ENCODE measurements at places on chromosomes 12 and 14.

- no peak for DNase-seq
Observed at GRCh38 chr12:21337453-21337852, 2.7 kb upstream of the SLCO1A2 start.

GRCh38 chr12:48002414-48002730, 1.9 kb downstream of the COL2A1 start:
- no peak for DNase-seq

DNA sequence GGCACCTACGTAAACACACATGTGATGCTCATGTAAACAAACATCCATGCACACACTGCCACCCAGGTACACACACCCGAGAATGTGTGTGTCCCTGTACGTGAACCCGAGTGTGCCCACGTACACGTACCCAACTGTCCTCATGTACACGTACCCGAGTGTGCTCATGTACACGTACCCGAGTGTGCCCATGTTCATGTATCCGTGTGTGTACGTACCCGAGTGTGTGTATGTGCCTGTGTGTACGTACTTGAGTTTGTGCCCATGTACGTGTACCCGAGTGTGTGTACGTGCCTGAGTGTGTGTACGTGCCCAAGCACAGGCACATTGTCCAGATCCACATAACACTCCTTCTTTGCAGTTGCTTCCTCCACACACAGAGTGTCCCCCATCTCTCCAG, 45.0 kb downstream of the LRCOL1 start:
- no peak for DNase-seq

GRCh38 chr12:126608607-126609175, 1543.5 kb downstream of the AACS start:
- no peak for DNase-seq

GRCh38 chr12:117977373-117977772, 8.6 kb upstream of the KSR2 start:
- DNase-seq, result no peak

DNA sequence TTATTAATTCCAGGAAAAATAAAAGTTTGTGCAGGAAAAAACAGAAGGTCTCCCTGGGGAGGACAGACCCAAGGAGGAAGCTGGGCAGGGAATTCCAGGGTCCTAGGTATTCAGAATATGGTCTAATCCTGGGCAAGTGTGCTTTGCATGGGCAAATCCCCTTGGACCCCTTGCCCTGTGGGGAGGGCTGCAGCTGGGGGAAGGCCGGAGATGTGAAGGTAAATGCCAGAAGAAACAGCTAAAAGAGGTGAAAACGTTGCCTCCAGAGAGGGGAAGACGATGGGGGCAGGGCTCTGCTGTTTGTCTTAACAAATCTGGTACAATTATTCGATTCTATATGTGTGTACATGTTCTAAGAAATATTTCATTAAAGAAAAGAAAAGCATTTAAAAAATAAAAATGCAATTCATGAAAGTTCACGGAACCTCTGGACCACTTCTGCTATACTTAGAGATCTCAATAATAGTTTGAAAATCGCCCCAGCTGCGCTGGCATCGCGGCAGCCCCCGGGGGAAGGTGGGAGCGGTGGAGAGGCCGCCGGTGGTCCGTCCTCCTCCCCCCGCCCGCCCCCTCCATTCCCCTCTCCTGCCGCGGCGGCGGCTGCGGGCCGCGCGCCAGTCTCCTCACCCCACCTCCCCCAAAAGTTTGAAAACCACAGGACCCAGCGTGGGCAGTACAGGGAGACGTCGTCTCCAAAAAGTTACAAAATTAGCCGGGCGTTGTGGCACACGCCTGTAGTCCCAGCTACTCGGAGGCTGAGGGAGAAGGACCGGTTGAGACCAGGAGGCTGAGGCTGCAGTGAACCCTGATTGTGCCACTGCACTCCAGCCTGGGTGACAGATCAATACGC, 1.5 kb upstream of the PRPF40B start:
- no peak for DNase-seq
